Natural killer cell treated with Interleukin-12 subunit alpha and Interleukin-12 subunit beta and Interleukin-15 and Interleukin-18, amount 100 ng/mL, for 72 hours (primary cell): ENCODE measurements at places on chromosomes 7 and 10. TPM values are rescaled to one million over a fixed set of nuclear protein-coding genes. Genes with fewer than 3 reads are reported as not detected.

GRCh38 chr10:43375401-43376020, 4.1 kb downstream of the FXYD4 start:
- H3K27ac ChIP-seq, result no peak overlapping the region
- H3K4me1 ChIP-seq, result no peaks in the 10 kb centered on the region
- H3K36me3 ChIP-seq, result no peaks in the 10 kb centered on the region
- H3K4me3 ChIP-seq, result no peak overlapping the region

GRCh38 chr10:100878291-100878910, 34.4 kb upstream of the SLF2 start:
- H3K36me3 ChIP-seq, result no peaks in the 10 kb centered on the region
- peak; percentile 49 for DNase-seq
- no peak overlapping the region for H3K4me3 ChIP-seq
- peaks cover 18% of the 10 kb centered on the region for H3K27me3 ChIP-seq
- H3K4me1 ChIP-seq, result no peaks in the 10 kb centered on the region

GRCh38 chr10:95864906-95865813, 42.6 kb upstream of the CC2D2B start:
- no peaks in the 10 kb centered on the region for H3K27me3 ChIP-seq
- H3K4me3 ChIP-seq, result peak overlapping the region; percentile 8
- H3K36me3 ChIP-seq, result peaks cover 8% of the 10 kb centered on the region
- peak overlapping the region; percentile 79 for H3K27ac ChIP-seq

DNA sequence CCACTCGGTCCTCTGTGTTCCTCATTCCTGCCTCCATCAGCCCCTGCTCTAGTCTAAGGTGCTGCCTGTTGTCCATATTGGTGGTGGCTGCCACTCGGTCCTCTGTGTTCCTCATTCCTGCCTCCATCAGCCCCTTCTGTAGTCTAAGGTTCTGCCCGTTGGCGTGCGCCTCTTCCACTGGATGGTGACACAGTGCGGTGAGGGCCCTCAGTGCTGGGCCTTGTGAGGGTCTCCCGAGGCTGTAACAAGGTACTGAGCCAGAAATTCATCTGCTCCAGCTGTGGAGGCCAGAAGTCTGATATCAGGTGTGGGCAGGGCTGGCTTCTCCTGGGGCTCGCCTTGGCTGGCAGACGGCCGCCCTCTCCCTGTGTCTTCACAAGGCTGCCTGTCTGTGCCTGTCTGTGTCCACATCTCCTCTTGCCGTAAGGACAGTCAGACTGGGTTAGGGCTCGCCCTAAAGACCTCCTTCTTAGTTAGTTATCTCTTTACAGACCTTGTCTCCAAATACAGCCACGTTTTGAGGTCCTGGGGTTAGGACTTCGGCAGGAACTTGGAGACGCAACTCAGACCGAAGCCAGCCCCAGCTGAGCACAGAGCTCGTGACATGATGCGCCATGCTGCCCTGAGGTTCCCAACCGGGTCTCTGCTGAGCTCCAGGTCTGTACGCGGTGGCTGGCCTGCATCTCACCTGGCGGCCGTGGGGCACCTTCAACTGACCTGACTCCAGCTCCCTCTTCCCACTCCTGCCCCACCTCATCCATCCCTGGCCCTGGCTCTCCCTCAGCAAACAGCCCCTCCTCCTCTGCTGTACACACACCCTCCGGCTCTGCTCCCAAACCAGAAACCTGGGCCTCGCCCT, 181.4 kb upstream of the SHH start:
- H3K4me1 ChIP-seq, result no peaks in the 10 kb centered on the region
- peak; percentile 49 for DNase-seq
- no peak overlapping the region for H3K4me3 ChIP-seq
- H3K27me3 ChIP-seq, result peaks cover 12% of the 10 kb centered on the region

GRCh38 chr10:71084061-71084817, 128.1 kb upstream of the UNC5B start:
- H3K36me3 ChIP-seq, result no peaks in the 10 kb centered on the region
- no peaks in the 10 kb centered on the region for H3K4me1 ChIP-seq
- H3K27me3 ChIP-seq, result no peaks in the 10 kb centered on the region
- no peak for DNase-seq

DNA sequence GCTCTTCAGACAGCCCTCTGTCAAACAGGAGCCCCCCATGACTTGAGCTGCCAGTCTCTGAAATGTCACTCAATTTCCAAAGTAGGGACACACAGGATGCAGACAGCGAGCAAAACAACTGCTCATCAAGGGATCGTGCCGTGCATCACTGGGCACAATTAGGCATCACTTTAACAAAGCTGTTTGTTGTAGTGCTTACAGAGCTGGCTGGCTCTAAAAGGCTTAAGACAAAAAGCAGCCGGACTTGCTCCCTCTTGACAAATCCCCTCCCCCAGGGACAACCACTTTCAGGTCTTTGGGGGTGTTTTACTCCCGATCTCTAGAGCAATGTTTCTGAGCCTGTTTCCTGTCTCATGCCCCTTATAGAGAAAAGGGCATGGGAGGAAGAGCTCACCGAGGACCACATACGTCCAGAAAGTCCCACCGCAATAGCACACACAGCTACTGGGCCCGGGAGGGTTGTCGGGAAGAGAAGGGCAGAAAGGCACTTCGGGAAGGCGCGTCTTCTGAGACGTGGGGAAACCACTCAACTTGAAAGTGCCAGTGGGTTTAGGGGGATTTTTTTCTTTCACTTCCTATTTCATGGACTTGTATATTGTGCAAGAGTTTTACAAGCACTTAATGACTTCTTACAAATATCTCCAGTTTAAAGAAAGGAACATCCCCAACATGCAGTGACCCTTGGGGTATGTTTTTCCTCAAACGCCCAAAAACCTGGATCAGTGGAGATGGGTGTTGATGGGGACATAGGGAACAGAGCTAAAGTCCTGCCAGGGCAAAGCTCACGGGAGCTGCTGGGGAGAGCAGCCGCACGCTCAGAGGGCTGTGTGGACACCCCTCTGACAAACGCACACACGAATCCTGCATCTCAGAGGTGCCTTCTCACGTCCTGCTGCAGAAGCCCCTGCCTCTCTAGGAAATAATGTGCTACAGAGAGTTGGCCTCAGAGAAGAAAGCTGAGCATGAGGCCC, 27.1 kb downstream of the LRRC20 start:
- peak; percentile 87 for DNase-seq
- H3K4me1 ChIP-seq, result peaks cover 72% of the 10 kb centered on the region
- H3K4me3 ChIP-seq, result peak overlapping the region; percentile 75
- H3K27me3 ChIP-seq, result no peaks in the 10 kb centered on the region

GRCh38 chr7:26311798-26312197, 20.1 kb downstream of the SNX10 start:
- no peak for DNase-seq
- peaks cover 20% of the 10 kb centered on the region for H3K4me1 ChIP-seq
- H3K27me3 ChIP-seq, result no peaks in the 10 kb centered on the region
- peaks cover 6% of the 10 kb centered on the region for H3K36me3 ChIP-seq

DNA sequence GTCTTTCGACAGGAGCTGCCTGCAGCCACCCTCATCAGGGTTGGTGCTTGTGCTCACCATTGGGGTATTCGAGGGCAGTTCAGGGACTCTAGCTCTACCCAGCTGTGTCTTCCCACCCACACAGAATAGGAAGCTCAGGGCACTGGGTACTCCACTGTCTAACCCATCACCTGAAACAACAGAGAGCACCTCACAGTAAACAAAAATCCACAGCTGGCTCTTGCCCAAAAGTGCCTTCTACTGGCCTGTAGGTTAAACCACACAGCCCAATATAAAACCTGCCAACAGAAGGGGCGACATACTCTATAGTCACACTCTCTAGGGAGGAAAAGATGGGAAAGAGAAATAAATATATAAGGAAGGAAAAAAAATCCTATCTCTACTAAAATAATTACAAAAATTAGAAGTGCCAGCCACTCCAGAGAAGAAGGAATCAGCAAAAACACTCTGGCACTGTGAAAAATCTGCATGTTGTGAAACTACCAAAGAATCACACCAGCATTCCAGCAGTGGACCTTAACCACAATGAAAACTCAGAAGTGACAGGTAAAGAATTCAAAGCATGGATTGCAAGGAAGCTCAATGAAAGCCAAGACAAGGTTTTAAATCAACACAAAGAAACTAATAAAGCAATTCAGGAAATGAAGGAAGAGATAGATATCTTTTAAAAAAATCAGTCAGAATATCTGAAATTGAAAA, 110.0 kb downstream of the HGF start:
- no peaks in the 10 kb centered on the region for H3K27me3 ChIP-seq
- no peak overlapping the region for H3K27ac ChIP-seq
- DNase-seq, result no peak
- H3K4me3 ChIP-seq, result no peak overlapping the region
- H3K4me1 ChIP-seq, result no peaks in the 10 kb centered on the region

DNA sequence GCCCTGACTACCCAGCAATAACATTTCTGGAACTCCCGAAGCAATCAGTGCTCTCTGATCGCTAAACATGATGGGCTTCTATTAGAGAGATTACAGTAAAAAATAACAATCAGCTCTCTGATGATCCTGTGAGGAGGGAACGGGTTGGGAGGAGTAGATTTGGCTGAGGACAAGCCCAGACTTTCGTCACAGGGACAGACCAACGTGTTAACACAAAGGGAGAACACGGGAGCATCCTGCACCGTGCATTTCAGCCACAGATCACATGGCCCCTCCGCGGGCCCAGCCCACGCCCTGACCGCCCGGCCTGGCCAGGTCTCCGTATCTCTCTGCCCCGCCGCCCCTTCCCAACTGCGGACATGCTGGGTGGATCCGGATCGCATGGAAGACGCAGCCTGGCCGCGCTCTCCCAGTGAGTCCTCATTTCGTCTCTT, 95.0 kb upstream of the AGBL3 start:
- H3K4me1 ChIP-seq, result no peaks in the 10 kb centered on the region
- H3K27me3 ChIP-seq, result peaks cover 20% of the 10 kb centered on the region
- no peak for DNase-seq
- no peak overlapping the region for H3K27ac ChIP-seq
- H3K4me3 ChIP-seq, result no peak overlapping the region

DNA sequence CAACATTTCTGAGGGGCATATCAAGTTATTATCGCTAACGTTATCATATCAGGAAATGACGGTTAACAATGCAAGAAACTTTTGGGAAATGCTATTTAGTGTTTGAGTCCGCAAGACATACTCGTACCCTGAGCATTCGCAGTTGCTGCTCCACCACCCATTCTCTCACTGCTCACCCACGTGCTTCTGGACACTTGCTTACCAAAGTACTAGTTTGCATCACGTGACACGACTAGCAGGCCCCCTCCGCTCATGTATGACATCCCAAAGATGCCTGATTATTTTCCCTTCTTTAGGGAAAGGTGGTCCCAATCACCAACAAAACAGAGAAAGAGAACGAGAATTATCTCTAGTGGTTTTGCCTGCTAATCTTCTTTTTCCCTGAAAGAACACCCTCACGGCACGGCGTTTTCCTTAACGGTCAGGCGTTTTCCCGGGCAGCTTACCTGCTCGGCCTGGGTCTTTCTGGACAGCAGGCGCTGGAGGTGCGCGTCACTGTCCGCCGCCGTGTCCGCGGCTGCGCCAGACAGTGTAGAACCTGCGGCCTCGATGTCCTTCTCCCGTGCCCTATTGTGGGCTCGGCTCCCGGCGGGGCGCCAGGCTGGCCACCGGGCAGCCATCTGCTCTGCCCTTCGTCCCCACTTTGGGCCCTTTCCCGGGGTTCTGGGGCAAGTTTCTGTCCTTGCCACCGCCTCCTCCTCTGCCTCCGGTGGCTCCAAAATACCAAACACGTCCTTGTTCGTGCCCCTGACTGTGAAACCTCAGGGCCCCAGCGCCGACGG, at the start of gene SUPV3L1:
SUPV3L1 (plus strand) TSS at position 492 of the 782 bp plus-strand sequence; CDS start at position 550, 58 bp downstream.
- H3K36me3 ChIP-seq, result peaks cover 6% of the 10 kb centered on the region
- H3K4me3 ChIP-seq, result peak within 1 kb of the TSS; percentile 97
- H3K27ac ChIP-seq, result peak within 1 kb of the TSS; percentile 97

GRCh38 chr7:73521636-73522104, 423 bp downstream of the BAZ1B start:
- H3K27me3 ChIP-seq, result no peaks in the 10 kb centered on the region
- peaks cover 20% of the 10 kb centered on the region for H3K36me3 ChIP-seq
- peak overlapping the region; percentile 93 for H3K4me3 ChIP-seq
- H3K27ac ChIP-seq, result peak overlapping the region; percentile 95
- peaks cover 63% of the 10 kb centered on the region for H3K4me1 ChIP-seq

- no peaks in the 10 kb centered on the region for H3K36me3 ChIP-seq
- DNase-seq, result no peak
- peaks cover 14% of the 10 kb centered on the region for H3K27me3 ChIP-seq
Measured at GRCh38 chr7:31028417-31028992, 23.6 kb upstream of the ADCYAP1R1 start.

GRCh38 chr10:68559841-68560185, 324 bp upstream of the TET1 start:
- peak overlapping the region; percentile 53 for H3K4me3 ChIP-seq
- no peaks in the 10 kb centered on the region for H3K36me3 ChIP-seq
- peaks cover 37% of the 10 kb centered on the region for H3K27me3 ChIP-seq
- H3K4me1 ChIP-seq, result peaks cover 18% of the 10 kb centered on the region

DNA sequence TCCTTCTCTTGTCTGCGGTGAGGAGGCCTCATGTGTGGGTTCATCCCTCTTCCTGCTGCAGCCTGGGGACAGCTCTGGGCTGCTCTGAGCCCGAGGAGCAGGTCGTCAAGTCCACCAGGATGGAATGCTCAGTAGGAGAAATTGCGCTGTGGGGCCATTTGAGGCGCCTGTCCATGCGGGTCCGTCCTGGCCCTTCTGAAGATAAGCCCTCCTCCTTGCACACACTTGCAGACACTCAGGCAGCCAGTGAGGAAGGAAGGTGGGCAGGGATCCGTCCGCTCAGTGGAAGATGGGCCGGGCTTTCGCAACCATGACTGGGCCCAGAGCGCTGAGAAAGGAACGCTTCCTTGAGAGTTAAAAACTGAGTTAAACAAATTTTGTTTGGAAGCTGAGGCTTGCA, 356.8 kb downstream of the GLRX3 start:
- peak; percentile 29 for DNase-seq
- no peaks in the 10 kb centered on the region for H3K4me1 ChIP-seq
- no peak overlapping the region for H3K27ac ChIP-seq
- no peaks in the 10 kb centered on the region for H3K27me3 ChIP-seq

DNA sequence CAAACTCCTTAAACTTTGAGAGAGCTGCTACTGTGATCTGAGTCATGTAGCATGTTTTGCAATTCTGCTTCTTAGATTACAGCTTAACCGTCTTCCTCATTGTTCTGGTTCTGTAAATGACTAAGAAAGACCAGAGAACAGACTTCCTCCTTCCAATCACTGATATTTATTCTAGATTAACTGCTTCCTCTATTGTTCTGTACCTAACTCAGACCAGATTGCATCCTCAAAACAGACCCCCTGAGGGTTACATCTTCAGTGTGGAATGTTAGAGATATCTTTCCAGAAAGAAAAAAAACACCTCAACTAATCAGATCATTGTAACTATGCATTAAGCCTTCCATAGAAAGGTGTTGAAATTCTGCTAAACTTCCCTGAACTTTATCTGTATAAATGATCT, 5.7 kb upstream of the PIP start:
- no peak overlapping the region for H3K4me3 ChIP-seq
- H3K27ac ChIP-seq, result no peak overlapping the region
- H3K4me1 ChIP-seq, result no peaks in the 10 kb centered on the region
- H3K36me3 ChIP-seq, result peaks cover 5% of the 10 kb centered on the region

GRCh38 chr7:111168182-111168581, 77.3 kb downstream of the LRRN3 start:
- H3K4me3 ChIP-seq, result no peak overlapping the region
- H3K36me3 ChIP-seq, result no peaks in the 10 kb centered on the region
- no peaks in the 10 kb centered on the region for H3K27me3 ChIP-seq

GRCh38 chr10:80506189-80506575, 31.5 kb upstream of the SH2D4B start:
- H3K4me1 ChIP-seq, result peaks cover 55% of the 10 kb centered on the region
- no peaks in the 10 kb centered on the region for H3K27me3 ChIP-seq
- peaks cover 6% of the 10 kb centered on the region for H3K36me3 ChIP-seq
- DNase-seq, result no peak
- H3K4me3 ChIP-seq, result no peak overlapping the region

PIK3AP1 gene
- 147 TPM for total RNA-seq

IFIT2 gene
- 1.5 TPM for total RNA-seq

GOLGA7B gene
- 2.8 TPM for total RNA-seq

CEP55 gene
- 45.7 TPM for total RNA-seq
